GM12864 (cell line): ENCODE measurements at places on chromosomes 5 and 9.

DNA sequence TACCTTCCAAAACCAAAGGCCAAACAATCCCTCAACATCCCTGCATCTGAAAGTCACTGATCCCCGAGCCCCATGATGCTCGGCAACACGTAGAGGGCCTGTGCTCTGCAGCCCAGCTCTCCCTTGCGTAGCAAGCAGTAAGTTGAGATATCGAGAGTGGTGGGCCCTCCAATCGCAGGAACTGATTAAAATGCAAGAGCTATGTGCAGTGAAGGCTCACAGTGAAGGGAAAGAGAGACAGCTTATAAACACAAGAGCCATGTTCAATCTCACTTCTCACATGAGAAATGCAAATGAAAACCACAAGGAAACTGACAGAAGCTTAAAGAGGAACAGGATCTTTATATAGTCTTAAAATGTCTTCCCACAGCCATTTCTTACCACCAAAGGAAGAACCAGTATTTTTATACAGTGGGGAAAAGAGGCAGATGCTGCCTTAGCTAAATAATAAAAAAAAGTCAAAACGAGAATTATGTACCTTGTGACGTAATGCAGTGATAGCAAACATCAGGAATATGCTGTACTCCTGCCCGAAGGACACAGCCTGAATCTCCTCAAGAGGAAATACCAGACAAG is 24.6 kb downstream of the TTF1 start:
- peak; percentile 95 for DNase-seq

DNA sequence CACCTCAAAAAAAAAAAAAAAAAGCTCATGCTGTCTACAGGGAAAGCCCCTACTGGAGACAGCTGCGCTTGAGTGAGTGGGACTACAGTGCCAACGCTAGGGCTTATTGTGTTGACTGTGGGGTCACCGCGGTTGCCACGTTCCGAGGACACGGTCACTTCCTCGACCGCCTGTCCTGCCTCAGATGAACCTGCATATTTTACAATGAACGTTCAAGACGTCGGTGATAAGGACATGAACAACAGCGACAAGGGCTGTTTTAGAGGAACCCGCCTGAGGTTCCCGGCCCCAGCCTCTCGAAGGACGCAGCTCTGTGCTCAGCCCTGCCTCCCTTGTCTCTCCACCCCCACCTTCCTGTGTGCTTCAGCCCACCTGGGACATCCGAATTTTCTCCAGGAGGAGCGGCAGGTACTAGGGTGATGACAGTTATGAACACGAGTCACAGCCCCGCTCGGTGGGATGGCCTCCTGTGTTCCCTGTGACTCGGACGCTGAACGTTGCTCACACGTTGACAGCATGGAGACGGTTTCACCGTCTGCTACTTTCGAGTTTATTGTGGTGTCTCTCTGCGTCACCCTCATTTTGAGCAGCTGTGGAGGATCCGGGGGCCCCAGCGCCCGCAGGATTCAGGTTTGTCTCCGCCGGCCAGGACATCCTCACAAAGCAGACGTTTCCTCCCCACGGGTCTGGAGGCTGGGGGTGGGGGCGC is 11.3 kb upstream of the DIPK1B start:
- no peak for DNase-seq

DNA sequence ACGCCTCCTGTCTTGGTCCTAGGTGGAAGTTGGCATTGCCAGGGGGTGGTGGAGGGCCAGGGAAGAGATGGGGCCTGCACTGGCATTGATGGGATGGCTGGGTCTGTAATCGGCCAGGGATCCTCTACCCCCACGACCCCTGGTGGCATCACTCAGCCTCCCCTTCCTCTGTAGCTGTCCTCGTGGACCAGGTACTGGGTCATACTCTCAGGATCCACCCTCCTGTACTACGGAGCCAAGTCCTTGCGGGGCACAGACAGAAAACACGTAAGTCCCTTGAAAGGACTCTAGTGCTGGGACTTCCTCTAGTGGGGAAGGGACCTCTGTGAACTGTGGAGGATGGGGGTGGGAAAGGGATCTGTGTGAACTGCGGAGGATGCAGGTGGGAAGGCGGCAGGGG is 52.1 kb upstream of the GARNL3 start:
- DNase-seq = no peak

DNA sequence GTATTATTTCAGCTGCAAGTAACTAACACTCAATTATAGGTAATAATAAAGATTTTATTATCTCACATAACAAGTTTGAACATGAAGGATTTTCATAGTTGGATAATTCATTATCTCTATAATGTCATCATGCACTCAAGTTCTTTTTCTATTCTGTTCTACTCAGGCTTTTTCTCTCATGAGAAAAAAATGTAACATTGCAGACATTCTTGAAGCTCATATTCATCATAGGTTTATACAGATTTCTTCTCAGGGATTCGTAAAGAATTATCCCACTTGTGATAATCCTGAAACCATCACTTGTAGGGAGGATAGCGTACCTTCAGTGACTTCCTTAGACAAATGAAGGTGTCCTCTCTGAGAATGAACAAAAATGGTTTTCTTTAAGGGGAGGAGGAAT is 150.3 kb downstream of the XRCC4 start:
- no peak for DNase-seq

DNA sequence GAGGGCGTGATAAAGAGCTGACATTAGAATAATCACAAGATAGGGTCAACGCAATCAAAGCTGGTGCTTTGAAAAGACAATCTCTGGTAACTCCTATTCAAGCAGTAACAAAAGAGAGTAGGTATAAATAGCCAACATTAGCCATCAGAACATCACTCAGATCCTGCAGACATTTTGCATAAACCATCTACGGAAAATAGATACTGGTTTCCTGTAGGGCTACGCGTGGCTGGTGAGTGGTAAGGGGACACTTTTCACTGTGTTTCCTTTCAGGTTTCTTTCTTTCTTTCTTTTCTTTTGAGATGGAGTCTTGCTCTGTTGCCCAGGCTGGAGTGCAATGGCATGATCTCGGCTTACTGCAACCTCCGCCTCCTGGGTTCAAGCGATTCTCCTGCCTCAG is 22.3 kb downstream of the TTF1 start:
- peak; percentile 66 for DNase-seq

- DNase-seq = no peak
These were observed 127.5 kb upstream of the PANK3 start for GRCh38 chr5:168706655-168707069.

DNA sequence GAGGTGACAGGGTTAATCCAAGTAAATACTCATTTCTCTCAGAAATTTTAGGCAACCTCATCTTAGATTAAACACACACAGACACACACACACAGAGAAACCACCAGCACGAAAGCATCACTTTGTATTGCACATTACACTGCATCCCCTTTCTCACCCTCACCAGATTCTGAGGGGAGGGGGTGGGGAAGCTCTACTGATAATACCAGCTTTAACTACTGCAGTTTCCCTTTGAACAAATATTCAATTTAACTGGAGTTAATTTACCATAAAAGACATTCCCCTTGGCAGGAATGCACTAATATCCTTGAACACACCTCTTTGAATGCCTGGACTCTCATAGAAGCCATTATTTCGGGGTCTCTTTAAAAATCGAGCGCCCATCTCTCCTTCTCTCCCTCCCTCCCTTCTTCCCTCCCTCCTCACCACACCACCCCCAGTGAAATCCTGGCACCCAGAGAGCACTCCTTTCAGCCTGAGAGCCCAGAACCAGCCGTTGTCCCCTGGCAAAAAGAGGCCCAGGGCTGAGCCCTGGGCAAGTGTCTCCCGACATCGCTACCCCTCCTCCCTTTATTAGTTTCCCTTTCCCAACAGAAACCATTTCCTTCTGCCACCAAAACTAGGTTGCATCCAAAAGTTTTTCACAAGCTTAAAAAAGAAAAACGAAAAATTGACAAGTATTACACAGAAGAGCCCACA is 2.8 kb upstream of the NFIB start:
- no peak for DNase-seq

DNA sequence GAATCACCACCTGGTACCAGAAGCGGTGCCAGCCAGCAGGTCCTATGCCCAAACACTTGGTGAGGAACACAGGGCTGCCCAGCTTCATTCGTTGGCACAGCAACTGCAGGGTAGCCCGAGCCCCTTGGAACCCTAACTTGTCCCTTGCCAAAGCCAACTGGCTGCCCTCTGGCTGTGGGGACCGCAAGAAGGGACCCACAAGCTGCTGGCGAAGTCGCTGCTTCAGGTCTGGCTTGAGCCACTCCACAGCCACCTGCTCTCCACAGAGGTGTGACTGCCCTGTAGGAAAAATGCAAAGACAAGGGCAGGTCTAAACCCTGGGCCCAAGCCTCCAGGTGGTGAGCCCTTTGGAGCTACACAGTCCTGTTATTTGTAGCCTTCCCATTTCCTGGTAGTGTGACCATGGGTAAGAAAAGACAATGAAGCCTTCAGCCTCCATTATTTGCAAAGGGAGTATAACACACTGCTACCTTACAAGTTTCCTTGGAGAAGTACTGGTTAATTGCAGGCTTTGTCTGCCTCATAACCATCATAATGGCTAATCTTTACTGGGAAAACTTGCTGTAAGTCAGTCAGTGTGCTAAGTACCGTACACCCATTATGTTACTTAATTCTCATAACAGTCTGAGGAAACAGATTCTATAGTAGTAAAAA is 1.8 kb downstream of the DND1 start:
- DNase-seq = no peak

GRCh38 chr9:128419061-128419925 is 1.4 kb upstream of the CERCAM start:
- DNase-seq = no peak

- no peak for DNase-seq
These were observed 40.2 kb upstream of the PHF2 start for GRCh38 chr9:93536167-93536566.

DNA sequence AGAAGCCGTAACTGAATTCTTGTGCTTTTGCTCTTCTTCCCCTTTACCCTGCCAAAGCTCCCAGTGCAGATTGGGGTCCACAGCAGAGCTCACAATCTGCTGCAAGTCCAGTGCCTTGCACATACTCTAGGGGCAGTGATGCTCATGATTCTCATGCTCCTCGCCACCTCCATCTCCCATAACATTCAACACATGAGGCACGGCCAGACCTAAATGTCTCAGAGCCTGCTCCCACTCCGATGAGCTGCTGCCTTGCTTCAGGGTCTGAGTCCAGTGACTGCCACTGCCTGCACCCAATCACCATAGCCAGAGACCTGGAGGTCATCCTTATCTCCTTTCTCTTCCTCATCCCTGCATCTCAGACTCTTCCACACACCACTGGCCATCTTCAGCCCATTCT is 10.5 kb downstream of the CSF1R start:
- DNase-seq = no peak

DNA sequence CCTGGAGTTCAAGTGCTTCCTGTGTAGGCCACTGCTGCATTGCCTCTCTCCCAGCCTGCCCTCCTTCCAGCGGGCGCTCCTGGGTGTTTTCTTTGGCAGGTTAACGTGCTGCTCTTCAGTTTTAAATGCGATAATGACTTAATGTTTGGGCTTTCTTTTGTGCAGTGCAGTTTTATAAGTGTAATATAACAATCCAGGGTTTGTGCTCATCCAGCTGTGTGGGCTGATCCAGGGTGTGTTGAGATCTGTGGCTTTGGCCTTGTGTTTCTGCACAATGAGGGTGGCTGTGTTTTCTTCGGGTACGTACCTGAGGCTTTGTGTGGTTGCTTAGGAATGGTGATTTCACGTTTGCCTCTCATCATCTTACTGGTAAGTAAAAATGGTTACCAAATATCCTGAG is 50.6 kb downstream of the PCSK5 start:
- no peak for DNase-seq

DNA sequence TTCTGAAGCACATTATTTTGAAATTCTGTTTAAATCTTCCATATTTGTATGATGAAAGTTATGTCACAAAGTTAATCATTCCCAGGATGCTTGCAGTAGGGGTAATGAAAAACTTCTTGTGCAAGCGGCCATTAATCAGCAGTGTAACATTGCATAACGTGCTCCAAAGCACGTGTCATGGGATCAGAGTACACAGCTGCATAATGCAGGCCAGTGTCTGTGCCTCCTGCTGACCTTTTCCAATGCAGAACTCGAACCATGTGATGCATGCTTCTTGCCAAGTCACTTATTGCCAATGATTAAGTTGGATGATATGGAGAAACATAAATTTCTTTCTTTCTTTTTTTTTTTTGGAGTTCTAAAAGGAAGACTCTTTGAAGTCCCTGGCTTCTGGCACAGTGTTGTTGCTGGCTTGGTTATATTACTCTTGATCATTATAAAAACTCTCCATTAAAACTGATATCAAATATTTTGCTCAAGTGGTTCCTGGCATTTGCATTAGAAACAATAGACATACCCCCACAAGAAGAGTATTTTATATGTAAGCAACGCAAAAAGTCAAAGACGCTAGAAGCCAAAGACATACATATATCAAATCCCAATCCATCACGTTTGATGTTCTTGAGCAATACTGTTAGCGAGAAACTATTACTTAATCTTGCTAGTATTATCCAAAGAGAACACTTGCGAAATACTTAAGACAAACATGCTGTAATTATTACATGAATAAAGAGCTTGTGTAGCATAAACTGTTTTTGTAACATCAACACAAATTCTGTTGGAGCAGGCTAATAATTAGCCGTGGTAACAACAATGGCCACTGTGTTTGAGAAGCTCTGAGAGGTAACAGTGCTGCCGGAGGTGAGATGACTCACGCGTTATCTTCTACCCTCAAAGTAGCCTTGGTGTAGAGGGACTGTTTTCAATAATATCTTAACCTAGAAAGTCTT is 164.2 kb downstream of the AUH start:
- no peak for DNase-seq

DNA sequence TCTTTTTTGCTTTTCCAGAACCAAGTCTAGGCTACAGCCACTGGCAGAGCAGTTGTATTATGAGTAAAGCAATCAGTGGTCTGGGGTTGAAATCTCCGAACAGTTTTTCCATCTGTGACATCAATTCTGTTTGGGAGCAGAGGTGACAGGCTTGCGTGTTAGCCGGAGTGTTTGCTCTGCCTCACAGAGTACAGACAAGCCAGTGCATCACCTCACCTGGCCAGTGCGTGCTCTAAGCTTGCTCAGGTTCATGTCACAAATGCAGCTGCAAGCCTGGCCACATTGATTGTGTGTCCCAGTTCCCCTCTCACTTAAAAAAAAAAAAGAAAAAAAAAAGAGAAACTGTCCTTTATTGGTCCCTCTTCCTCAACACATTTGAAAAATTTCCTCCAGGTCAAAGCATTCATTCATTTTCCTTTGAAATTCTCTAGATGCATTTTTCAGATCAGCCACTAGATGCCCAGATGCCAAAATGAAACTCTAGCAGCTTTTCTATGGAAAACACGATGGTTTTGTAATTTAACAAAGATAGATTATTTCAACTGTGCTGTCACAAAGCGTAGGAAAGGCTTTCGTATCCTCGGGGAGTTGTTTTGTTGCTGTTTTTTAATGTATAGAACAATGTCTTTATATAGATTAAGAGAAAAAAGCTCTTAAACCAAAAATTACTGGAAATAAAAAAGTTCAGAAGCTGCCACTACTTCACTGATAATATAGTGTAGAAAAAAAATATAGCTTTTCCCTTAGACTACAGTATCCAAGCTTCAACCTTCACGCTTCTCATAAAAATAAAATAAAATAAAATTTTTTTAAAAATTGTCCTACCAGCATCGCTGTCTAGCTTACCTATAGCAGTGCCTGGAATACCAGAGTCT is 585.5 kb downstream of the TLE1 start:
- DNase-seq = no peak

GRCh38 chr5:143721925-143722324 is 90.0 kb upstream of the HMHB1 start:
- no peak for DNase-seq
